CD4-positive, alpha-beta T cell treated with Interferon gamma for 1 hour (primary cell): ENCODE measurements at places on chromosomes 7 and 10.

GRCh38 chr7:81300753-81301152, 381.9 kb upstream of the SEMA3C start:
- no peak for DNase-seq

- DNase-seq = peak; percentile 22
These were observed 46.1 kb upstream of the APBB1IP start for GRCh38 chr10:26391701-26392695.

DNA sequence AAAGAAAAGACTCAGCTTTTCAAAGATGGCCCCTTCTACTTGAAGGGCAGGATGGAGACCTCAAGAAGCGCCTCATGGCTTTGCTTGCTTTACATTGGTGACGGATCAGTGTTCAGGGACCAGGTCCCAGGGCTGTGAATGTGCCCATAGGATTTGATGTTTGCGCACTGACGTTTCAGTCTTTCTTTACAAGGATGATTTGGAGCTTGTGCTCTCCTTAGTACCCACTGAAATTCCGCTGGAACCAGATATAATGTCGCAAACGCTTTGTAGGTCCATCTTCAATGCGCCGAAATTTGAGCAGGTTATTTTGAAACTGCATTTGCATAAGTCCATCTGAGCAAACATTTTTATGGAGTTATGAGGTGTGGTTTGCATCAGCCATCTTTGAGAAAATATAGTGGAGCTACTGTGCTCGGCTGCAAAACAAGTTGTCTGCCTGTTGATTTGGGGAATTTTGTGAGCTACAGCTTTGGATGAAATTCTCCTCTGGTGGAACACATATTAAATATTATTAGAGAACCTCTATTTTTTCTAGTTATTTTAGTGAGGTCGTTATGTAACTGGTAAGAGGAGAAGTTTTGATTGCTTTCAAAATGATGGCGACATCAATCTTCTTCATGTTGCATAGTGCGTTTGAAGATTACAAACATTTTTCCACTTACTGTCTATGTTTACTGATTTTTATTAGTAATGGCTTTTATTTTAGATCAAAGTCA, 2.4 kb downstream of the RBM20 start:
- no peak for DNase-seq

DNA sequence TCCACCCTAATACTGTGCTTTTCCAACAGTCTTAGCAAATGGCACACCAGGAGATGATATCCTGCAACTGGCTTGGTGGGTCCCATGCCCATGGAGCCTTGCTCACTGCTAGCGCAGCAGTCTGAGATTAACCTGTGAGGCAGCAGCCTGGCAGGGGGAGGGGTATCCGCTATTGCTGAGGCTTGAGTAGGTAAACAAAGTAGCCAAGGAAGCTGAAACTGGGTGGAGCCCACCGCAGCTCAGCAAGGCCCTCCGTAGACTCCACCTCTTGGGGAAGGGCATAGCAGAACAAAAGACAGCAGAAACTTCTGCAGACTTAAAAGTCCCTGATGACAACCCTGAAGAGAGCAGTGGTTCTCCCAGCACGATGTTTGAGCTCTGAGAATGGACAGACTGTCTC, 399.0 kb downstream of the CCSER2 start:
- no peak for DNase-seq

DNA sequence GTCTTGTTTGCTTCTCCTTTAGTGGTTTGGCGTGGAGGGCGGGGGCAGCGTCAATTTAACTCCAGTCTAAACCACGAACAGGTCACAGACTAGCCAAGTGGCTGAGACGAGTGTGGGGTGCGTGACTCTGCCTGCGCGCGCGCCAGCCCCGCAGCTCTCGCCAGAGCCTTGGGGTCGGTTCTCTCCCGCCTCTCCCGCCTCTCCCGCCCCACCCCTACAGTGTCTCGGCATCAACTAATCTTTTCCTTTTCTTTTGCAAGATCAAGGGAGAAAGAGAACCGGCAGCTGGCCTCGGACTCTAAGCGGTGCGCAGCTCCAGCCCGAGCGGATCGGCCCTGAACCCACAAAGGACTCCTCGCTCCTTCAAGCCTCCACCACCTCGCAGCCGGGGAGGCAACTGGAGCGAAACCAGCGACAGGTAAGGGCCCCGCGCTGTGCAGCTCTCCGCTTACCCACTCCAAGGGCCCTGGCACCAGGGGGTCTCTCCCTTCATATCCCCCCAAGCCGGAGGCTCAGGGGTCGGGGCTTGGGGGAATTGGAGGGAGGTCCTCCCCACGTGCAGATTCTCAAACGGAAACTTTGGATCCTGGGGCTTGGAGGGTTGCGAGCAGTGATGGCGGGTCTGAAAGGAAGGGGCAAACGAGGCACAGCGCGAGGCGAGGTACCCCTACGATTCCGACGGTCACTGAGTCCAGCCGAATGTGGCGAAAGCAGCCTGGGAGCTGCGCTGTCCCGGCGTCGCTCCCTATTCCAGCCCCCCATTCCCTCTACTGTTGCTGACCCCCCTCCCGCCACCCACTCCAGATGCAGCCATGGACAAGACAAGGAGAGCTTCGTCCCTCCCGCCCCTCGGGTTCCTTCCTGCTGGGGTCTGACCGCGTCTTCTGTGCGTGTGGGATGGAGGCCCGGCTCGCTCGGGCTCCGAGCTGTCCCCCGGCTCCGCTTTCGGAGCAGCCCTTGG, 829 bp downstream of the CHRM2 start:
- no peak for DNase-seq

GRCh38 chr10:59176241-59177030, at the start of gene PHYHIPL:
Gene PHYHIPL (plus strand): TSS chr10:59176643. CDS start chr10:59176854, 211 bp downstream.
- DNase-seq = no peak

- no peak for DNase-seq
These were observed 25.9 kb upstream of the PTPRN2 start for GRCh38 chr7:158613481-158613880.

- no peak for DNase-seq
These were observed 15.0 kb downstream of the UROS start for GRCh38 chr10:125808047-125808446.

DNA sequence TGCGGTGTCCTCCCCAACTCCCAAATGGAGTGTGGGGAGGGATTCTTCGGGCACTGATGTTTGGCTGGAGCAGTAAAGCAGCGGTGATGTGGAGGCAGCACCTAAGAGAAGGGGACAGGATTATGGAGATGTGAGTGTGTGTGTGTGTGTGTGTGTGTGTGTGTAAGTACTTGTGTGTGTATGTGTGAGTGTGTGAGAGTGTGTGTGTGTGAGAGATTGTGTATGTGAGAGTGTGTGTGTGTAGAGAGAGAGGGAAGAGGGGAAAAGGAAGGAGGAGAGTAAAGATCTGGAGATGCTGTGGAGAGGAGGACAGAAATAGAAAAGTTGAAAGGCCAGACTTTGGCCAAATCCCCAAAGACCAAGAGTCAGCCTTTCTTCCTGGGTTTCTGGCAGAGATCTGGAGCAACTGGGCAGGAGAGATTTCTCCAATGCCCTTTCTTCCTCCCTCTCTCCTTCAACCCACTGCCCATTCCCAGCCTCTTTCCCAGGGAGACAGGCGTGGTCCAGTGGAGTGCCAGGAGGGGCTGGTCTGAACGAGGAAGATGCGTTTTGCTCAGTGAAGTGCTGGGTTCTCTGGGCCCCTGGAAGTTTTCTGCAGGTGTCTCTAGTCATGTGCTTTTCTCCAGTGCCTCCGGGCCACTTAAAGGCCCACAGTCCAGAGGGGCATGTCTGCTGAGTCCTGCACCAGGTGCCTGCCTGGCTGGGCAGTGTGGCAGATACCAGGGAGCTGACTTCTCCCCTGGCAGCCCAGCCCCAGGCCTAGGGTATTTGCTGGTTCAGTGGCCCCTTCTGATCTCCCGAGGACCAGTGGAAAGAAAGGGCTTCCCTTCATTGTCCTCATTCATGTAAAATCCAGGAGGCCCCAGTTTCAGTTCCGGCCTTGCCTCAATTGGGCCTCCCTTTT, 60.5 kb downstream of the HK1 start:
- no peak for DNase-seq

DNA sequence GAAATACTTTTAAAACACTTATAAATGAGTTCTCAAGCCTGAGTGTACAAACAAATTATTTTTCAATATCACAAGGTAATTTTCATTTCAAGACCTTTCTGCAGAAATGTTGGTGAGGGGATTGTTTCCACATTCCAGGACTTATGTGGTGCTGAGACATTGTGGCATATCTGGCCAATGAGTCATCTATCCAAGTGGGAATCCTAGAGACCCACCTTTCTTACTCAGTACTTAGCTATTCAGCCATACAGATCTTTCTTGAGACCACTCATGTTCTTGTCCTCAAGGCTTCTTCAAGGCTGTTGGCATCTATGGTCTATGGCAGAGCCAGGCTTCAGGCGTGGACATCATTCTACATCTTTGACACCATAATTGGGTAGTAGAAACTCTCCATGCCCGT, 225.4 kb downstream of the DKK1 start:
- DNase-seq = no peak

GRCh38 chr10:35506741-35507140, 98.4 kb upstream of the GJD4 start:
- no peak for DNase-seq

- DNase-seq = peak; percentile 58
These were observed at the start of gene STAMBPL1 for GRCh38 chr10:88879534-88880281. Gene STAMBPL1 (plus strand): TSS chr10:88880245. CDS start chr10:88901709, 21,464 bp downstream.

GRCh38 chr7:127539116-127539515, 46.3 kb downstream of the GCC1 start:
- no peak for DNase-seq

GRCh38 chr7:92731335-92732063, 104.9 kb downstream of the CDK6 start:
- no peak for DNase-seq

DNA sequence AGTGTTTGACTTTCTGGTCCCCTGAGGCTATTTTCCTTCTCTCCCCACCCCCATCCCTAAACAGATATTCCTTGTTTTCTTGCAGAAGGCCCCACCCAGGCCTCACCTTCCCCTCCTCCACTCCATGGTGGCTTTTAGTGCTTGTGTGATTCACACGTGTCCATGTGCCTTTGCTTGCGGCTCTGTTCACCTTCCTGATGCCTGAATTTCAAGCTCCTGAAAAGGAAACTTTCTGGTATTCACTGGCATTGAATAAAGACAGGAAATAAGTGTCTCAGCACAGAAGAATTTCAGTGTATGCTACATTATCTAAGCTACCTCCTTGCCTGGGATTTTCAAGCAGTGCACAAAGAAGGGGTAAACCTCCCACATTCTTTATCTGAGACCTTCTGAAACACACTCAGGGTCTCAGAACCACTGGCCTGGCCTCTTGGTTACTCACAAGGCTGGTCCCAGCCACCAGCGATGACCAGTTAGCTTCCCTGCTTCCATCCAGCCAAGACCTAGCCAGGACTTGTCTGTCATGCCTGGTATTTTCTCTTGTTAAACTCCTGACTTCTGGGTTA, 17.2 kb upstream of the UBE2H start:
- no peak for DNase-seq

- no peak for DNase-seq
These were observed 249.0 kb upstream of the PLXNA4 start for GRCh38 chr7:132825222-132825621.

GRCh38 chr10:43355749-43356371, 15.6 kb upstream of the FXYD4 start:
- no peak for DNase-seq

GRCh38 chr7:38929460-38930171, 20.6 kb upstream of the VPS41 start:
- DNase-seq = no peak

DNA sequence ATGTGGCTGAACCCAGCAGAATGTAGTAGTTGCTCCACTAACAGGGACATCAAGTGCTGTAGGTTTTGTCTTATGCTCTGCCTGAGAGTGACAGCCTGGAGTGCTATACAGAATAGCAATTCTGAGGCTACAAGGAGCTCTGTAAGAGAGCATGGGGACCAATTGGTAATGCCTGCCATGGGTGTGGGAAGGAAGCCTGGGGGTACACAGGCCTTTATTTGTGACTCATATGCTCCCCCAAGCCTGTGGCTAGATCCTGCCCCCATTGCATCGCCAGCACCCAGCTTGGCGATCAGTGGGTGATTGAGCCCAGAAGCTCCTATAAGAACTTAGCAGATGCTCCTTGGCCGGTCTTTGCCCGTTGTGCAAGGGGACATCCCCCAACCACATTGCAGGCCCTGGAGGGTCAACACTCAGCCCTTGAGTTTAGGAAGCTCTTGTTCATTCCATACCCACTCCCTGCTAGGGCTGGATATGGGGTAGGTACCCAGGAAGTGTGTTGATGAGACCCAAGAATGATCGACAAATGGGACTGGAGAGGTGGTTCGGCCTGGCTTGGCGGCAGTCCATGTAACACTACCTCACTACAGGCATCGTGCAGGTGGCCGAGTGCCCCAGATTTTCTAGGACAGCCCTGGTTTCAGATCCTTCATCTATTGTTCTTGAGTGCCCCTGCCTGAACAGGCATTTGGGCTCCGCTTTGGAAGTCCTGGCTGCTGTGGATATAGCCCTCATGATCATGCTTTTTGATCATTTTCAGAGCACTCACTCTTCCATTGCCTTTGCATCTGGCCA, 37.7 kb downstream of the ZMIZ1 start:
- DNase-seq = no peak

GRCh38 chr7:12244129-12244528, 33.0 kb downstream of the TMEM106B start:
- no peak for DNase-seq

DNA sequence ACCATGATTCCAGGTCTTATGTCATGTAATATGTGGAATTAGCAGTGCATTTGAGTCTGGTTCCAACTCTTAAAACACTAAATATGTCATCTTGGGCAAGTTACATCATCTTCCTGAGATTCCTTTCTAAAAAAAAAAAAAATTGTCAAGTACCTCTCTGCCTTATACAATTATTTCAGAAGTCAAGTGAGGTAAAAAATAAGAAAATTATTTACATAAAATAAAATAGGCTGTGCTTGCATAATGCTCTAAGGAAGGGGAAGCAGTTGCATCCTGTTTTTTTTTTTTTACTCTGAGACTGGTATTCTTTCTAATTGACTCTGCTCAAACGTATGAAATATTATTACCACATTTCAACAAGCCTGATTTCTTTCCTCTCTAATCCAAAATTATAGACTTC, 55.1 kb upstream of the SEMA3A start:
- DNase-seq = no peak

DNA sequence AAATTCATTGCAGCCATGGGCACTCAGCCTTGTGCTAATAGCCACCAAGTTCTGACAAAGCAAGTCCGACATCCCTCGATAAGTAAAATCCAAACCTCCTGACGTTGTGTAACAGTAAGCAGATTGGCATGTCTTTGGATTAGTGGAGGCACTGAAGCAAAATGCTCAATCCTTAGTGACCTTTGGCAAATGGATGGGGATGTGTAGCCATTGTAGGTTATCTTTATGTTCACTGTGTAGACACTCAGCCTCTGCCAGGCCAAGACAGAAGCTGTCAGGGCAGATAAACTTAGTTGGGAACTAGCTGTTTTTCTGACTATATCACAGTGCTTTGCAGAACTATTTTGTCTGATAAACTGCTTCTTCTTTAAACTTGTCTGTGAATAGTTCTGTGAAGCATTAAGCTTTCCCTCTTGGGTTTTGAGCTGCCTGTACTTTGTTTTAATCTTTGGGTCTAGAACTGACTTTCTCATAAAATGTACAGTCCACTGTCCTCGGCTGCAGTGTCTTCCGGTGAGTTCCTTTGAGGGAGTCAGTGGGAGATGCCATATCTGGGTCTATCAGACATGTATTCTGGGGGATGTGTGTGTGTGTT, 220.8 kb downstream of the LRMDA start:
- DNase-seq = no peak
